ENCODE measurements at places on chromosomes 7 and 10.

- DNase-seq, result no peak
Measured at GRCh38 chr10:12048547-12048946, 5.9 kb upstream of the UPF2 start.

DNA sequence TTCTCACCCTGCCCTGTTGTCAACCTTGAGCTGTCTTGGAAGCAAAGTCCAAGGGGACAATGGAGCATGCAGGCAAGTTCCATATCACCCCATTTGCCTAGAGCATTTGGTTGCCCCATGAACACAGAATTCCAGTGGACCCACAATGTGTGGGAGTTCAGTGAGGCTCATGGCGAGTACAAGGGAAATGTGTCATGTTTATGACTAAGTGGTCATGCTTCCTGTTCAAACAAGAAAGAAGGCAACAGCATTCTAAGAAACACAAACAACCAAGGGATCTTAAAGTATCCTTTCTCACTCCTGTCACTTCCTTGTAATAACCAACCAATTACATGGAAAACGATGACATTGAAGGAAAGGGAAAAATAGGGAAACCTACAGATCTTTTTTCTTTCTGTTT, 513.0 kb downstream of the INHBA start:
- peak; percentile 97 for DNase-seq

DNA sequence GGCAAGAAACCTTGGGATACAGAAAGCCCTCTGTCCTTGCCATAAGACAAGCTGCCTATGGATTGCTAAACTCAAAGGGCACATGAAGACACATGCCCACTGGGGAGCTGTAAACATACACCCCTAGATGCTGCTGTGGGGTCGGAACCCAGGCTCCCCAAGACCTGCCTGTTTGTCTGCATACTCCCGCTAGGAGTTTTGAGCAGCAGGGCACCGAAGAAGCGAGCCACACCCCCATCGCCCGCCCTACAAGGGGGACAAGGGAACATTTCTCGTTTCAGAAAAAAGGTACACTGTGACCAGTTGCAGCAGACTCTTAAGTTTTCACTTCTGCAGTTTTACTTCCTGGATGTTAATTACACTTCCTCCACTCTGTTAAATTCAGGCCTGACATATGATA, 680.2 kb upstream of the GHITM start:
- no peak for DNase-seq

DNA sequence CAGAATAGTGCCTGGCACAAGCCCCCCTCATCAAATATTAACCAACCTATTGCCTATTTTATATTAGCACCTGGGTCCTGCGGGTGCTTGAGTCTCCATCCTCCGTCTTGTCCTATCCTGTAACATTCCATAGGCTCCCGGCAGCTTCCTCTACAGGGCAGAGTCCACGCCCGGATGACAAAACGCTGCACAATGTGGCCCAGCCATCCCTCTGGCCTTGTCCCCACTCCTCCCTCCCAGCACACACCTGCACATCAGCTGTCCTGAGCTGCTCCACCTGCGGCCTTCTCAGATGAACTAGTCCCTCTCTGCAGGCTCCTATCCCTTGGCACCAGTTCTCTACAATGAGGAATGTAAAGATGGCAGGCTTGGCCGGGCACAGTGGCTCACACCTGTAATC, 153.5 kb upstream of the PDE1C start:
- DNase-seq, result no peak

GRCh38 chr10:106777841-106778240, 386.7 kb downstream of the SORCS1 start:
- no peak for DNase-seq

DNA sequence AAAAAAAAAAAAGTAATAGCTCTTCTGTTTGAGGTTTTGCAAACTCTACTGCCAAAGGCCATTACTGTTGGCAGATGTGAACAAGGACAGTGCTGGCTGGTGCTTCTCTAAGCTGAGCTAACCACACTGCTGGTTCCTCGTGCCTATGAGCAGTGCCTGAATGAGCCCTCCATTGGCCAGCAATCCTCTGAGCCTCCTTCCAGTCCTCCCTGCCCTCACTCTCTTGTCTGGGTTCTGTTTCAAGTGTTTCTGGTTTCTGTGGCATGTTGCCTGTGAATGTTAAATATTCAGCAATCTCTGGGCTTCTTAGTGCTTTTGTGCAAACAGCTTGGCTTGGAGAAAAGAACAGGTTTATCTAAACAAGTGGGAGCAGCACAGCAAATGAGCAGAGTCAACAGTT, 161.3 kb upstream of the AUTS2 start:
- no peak for DNase-seq

DNA sequence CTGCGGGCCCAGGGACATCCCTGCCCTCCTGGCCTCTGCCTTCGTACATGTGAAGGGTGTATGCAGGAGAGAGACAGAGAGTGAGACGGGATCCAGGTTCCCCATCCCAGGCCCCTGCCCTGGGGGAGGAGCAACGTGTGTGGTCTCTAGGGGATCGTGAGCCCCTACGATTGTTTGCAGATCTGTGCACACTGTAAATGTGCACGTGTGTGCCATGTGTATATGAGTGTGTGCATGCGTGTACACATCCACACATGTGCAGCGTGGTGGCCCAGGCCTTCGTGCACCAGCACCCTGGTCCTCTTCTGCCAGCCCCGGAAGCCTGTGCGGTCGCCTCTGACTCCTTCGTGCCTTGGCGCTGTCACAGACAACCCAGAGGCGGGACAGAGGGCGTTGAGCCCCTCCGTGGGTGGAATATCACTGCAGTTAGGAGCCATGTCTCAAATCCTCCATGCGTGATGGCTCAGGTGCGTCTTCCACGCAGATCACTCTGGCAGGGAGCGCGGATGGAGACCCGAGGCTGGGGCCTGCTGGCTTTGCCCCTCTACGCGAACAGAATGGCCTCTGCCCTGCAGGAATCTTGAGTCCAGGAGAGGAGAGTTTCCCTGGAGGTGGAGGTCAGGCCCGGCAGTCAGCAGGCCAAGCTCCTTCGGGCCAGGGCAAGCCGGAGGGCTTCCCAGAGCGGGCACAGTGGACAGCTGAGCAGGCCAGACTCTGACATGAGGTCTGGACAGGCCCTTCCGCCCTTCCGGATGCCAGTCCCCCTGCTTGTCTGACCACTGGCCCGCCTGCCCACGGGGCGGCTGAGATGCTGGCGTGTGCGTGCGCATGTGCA, 97.5 kb downstream of the UNCX start:
- no peak for DNase-seq

DNA sequence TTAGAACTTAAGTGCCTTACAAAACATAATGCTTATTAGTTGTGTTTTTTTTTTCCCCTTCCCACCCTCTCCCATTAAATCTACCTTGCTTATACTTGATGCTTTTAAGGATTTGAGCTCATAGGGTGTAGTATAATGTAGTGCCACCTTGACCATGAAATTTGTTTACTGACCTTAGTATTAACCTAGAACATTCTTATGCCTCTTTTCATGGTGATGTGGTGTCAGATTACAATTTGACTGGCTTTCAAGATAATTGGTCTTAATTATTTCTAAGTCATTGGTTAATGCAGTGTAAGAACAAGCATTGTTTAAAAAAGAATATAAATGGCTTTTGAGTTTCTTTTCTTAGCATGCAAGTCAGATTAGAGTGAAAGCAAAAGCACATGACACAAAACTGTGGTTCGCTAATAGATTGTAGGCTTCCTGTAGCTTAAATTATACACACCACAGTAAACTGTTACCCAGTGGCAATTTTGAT, 61.8 kb downstream of the ADD3 start:
- no peak for DNase-seq
